ENCODE measurements at places on chromosomes 12 and 14.

GRCh38 chr12:117816-118345 is 51.3 kb downstream of the IQSEC3 start:
- DNase-seq, result no peak

DNA sequence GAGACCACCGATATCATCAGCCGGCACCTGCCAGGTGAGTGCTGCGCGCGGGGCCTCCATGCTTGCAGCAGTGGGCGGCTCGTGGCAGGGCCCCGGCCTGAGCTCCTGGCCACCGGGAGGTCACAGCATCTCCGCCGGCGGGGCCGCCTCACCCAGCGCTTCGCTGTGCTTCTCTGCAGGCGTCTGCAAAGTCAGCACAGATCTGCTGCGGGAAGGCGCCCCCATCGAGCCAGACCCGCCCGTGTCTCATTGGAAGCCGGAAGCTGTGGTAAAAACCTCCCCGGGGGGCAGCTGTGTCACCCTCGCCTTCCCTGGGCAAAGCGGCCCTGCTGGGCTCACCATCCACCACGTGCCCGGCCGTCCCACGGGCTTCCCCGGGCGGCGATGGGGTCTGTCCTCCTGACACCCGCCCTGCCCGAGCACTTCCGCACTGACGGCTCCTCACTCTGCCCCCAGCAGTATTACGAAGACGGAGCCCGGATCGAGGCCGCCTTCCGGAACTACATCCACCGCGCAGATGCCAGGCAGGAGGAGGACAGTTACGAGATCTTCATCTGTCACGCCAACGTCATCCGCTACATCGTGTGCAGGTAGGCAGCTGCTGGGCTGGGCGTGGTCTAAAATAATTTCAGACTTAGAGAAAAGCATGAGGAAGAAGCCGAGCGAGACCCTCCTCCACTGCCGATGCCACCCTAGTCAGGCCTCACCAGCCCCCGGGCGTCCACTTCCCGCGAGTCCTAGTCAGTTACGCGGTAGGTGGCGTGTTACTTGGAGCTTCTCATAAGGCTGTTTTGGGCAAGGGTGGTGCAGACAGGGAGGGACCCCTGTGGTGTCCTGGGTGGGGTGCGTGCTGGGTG is 7.1 kb downstream of the PGAM5 start:
- DNase-seq, result no peak

- no peak for DNase-seq
Observed at GRCh38 chr12:71972441-71973074, 33.9 kb downstream of the TPH2 start.

DNA sequence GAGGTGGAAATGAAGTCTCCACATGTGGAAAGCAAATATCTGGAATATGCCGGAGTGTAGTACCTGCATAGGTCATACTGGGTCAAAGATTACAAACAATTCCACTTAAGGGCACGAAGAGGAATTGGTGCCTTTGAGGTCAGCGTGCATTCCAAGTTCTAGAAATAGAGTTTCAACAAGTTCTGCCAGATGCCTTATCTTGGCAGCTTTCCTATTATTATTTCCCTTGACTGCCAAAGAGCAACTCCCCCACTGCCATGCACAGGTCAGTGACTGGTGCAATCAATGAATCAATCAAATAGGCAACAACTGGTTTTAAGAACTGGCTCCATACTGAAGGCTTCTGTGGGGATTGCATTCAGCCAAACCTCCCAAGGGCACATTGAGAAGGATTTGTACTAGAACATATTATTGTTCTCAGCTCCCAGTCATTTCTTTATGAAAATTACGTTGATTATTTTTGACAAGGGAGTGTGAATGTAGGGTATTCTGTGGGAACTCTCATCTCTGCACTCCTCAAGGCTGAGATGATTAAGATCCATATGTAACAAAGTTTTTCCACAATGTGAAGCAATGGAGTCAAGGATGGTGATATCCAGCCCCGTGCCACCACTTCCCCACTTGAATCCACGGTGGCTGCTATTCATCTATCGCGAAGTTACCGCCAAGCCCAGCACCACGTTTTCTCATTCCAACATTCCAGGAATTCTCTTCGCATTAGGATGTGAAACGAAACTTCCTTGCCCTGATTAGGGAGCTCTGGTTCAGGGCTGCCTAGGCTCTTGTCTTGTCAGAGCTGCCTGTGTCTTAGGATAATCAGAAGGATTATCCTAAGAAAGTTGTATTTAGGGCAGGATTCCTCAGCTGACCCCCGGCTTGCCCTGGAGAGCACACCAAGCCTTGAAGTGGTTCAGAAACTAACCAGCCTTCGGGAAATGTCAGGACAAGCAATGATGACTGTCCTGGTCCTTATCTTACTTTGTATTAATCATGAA is 115.1 kb upstream of the PCED1B start:
- DNase-seq, result no peak

DNA sequence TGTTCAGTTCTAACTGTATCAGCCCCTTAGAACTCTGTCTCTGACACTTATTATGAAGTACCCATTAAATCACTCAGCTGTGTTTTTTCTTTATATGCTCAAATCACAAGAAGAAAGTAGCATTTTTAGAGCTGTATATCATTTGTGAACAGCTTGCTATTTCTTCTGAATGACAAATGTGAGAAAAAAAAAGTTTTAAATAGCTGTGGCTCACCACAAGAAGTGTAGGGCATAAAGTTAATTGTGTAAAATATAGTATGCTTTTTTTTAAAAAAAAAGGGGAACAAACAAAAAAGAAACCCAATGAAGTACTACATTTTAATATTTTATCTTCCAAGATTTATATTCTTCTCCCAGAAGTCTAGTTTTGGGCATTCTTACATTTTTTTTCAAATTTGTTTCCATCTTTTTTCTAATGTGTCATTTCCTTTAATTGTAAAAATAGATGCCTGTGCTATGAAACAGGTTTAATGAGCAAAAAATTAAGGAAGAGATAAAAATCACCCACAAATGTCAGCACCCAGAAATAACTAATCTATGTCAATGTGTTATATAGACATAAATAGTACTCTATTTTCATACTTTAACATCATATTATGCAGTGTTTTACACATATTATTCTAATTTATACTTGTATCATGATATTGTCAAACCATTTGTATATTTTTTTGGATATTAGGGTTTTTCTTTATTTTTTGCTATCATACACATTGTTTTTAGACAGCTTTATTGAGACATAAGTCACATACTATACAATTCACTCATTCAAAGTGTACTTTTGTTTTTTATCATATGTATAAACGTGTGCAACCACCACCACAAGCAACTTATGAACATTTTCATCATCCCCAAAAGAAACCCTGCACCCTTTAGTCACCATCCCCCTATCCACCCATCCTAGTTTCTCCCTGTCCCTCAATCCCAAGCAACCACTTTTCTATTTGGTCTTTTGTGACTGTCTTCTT is 22.4 kb upstream of the LRRK2 start:
- DNase-seq, result no peak
